Stimulated activated CD4-positive, alpha-beta T cell treated with anti-CD3 and anti-CD28 coated beads, Interleukin-15, amount 100 ng/mL, for 1 hour (primary cell): ENCODE measurements at places on chromosomes 6 and 20.

DNA sequence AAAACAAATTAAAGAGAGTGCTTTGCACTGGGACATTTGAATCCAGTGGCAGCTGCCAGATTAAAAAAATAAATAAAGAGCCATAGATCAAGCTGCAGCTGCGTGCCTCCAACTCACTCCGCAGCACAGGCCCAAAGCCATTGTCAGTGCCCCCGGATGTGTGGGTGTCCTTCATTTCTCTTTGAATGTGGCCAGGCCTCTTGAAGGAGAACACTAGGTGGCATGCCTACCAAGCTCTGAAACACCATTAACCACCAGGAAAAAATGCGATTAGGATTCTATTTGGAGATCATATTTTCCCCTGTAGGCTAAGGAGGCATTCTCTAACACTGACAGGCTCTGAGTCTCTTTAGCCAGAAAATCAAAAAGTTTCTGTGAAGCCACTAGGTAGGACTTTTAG is 549.8 kb downstream of the PRKN start:
- DNase-seq: no peak

DNA sequence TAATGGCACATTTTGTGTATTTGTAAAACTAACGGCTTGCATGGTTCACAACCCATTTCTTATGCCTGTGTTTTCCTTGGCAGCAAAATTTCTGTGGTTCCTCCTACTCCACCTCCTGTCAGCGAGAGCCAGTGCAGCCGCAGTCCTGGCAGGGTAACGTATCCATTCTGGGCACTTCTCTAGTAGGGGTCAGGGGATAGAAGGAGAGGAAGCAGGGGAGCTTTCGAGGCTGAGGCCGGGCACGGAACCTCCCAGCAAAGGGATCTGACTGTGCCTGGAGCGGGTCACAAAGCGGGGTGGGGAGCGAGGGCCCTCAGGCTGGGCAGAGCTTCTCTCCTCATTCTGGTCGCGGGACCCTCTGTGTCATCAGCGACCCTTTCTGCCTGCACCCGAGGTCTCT is 58.4 kb downstream of the SYTL3 start:
- no peak for DNase-seq

DNA sequence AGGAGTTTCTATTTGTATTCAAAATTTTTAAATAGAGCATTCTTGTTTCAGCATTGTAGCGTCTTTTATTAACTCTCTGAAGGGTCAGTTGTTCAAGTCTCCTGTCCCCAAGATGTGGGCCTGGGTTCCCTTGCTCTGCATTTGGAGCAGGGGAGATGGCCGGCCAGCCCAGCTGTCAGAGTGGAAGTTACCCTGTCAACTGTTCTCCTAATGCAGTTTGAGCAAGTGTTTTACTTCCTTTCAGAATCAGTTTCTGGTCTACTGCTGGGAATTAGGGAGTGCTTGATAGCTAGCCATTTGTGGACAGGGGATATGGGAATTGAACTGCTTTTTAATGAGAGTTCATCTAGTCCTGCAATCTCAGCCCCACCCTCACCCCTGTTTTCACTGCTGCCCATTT is 116.6 kb downstream of the QKI start:
- no peak for DNase-seq

DNA sequence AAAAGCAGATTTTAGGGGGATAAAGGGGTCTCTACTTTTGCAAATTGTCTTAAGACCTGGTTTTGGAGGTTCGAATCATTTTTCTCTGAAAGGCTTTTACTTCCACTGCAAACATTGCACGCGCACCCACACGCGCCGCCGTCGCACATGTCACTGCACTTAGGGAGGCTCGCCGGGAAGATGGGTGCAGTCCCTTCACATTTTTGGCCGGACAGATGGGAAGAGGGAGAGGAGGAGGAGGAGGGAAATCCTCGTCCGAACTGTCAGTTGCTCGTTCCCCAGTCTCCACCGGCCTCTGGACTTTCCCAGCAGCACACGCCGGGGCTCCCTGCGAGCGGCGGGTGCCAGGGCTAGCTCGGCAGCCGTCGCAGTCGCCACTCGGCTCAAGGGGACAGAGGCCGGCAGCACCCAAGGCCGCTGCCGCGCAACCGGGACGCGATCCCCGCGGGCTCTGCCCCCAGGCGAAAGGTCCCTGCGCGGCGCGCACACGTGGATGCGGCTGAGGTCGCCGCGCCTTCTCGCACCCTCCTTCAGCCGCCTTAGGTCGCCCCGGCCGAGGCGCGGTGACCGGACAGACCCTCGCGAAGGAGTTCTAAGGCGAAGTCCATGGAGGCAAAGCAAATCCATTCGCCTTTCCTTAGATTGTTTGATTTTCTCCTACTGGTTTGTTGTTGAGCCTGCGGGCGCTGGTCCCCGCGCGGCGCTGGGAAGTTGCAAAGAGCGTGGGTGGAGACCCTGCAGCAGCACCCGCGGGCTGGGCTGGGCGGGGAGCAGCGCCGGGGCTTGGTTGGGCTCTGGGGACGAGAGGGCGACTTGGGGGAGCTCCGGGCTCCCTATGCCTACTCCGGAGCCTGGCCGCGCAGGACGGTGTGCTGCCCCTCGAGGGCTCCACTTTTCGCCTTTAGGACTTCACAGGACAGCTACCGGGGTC is 1.2 kb downstream of the MYB start:
- DNase-seq: peak; percentile 9

DNA sequence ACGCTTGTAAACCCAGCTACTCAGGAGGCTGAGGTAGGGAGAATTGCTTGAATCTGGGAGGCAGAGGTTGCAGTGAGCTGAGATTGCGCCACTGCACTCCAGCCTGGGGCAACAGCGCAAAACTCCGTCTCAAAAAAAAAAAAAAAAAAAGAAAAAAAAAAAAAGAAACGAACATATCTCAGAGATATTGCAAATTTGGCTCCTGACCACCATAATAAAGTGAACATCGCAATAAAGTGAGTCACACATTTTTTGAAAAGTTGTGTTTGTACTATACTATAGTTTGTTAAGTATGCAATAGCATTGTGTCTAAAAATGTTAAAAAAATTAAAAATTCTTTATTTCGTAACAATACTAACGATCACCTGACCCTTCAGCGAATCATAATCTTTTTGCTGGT is 13.3 kb downstream of the RSPH9 start:
- no peak for DNase-seq

- DNase-seq: no peak
Observed at GRCh38 chr20:1034415-1034789, 32.3 kb upstream of the RSPO4 start.

GRCh38 chr6:129513471-129513870 is 196.5 kb downstream of the ARHGAP18 start:
- DNase-seq: no peak

GRCh38 chr20:59731376-59731775 is 127.0 kb downstream of the PHACTR3 start:
- no peak for DNase-seq

GRCh38 chr20:59676126-59676850 is 71.9 kb downstream of the PHACTR3 start:
- no peak for DNase-seq

- no peak for DNase-seq
Observed at GRCh38 chr6:37783856-37784584, 35.5 kb upstream of the ZFAND3 start.

DNA sequence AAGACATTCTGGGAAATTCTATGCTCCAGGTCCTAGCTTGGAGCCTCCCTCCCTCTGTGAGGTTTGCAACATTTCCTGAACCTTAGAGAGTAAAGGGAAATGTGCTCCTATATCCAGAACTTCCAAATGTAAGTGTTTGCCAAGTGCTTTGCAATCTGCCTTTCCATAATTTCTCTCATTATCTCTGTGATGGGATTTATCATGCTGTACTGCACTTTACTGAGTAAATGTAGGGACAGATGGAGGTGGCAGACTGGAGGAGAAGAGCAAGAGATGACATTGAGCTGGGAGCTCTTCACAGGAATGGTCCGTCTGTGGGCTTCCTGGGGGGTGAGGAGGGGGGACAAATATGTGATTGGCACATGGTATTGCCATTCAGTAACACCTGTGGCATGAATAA is 184.3 kb downstream of the SOX4 start:
- no peak for DNase-seq

DNA sequence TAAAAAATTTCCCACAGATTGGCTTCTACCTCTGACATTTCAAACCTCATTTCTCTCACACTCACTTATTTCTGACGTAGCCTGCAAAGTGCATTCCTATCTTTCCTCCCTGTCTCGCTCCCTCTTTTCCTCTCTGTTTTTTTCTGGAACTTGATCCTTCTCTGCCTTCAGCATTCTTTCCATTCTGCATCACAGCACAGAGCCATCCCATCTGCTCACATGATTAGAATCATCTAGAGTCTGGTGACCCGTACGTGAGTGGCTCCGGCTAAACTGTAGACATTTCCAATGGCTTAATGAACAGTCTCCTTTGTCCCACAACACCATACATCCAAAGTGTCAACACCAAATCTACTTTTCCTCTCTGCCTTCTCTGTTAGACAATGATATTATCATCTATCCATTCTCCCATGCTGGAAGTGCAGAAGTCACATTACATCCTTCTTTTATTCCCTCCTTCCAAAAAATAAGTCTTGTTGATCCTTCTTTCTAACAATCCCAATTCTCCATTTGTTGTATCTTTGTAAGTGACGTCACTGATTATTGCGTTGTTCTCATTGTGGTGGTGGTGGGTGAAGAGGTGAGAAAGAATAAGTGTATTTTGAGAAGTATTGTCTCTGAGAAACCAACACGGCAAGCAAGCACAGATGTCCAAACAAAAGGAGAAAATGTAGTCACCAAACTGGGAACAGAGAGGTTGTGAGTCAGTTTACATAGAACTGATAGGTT is 41.6 kb downstream of the OPRM1 start:
- DNase-seq: no peak

DNA sequence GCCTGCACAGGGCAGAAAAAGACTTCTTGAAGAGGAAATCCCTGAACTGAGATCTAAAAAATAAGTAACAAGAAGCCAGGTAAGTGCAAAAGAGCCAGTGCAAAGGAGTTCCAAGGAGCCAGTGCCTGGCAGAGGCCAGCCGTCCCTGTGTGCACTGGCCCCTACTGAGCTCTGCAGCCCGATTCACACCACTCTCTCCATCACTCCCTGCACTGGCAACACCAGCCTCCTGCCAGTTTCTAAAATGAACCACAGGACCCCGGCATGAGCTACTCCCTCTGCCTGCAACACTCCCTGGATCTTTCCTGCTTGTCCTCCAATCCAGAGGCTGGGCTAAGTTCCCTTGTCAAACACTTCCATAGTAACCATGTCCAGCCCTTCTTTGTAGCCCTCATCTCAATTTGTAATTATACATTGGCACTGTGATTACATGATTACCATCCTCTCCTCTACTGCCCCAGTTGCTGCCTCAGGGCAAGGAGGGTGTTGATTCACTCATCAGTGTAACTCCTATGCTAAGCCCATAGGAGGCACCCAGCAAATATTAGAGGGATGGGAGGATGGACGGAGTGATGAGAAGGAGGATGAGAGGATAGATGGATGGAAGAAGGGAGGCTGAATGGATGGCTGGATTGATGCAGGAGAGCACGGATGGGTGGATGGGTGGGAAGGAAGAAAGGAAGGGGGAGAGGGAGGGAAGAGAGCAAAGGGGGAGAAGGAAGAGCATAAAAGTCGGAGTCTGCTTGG is 49.3 kb downstream of the SIRPA start:
- DNase-seq: no peak

- DNase-seq: no peak
Observed at GRCh38 chr20:20580139-20580538, 132.3 kb downstream of the RALGAPA2 start.

GRCh38 chr6:144006736-144007477 is 1.2 kb downstream of the PLAGL1 start:
- no peak for DNase-seq

DNA sequence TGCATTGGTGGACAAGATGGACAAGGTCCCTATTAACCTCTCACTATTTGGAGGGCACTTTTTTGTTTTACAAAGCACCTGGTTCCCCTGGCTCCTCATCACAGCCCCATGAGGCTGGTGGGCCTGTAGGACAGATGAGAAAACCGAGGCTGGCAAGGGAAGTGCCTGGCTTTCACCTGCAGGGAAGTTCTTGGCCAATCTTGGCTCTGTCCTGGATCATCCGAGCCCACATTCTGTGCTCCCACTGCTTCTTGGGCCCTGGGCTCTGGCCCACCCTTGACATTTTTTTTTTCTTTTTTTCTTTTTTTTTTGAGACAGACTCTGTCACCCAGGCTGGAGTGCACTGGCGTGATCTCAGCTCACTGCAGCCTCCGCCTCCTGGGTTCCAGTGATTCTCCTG is 14.7 kb downstream of the SLC13A3 start:
- DNase-seq: no peak

- DNase-seq: no peak
Observed at GRCh38 chr6:109397020-109397419, 14.8 kb upstream of the CD164 start.

DNA sequence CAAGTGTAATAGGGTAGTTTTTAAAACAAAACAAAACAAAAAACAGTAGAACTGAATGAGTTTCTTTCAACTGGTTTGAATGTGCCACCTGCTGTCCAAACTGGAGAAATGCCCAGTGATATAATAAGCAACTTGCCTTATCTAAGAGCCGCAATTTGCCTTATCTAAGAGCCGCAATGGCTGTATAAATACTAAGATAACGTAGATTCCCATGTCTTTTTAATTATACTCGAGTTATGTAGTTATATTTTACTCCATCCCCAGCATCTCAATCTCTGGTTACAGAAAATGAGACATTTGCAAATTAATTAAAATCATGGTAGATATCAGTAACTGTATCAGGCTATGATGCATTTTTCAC is 67.2 kb downstream of the RPP40 start:
- no peak for DNase-seq

DNA sequence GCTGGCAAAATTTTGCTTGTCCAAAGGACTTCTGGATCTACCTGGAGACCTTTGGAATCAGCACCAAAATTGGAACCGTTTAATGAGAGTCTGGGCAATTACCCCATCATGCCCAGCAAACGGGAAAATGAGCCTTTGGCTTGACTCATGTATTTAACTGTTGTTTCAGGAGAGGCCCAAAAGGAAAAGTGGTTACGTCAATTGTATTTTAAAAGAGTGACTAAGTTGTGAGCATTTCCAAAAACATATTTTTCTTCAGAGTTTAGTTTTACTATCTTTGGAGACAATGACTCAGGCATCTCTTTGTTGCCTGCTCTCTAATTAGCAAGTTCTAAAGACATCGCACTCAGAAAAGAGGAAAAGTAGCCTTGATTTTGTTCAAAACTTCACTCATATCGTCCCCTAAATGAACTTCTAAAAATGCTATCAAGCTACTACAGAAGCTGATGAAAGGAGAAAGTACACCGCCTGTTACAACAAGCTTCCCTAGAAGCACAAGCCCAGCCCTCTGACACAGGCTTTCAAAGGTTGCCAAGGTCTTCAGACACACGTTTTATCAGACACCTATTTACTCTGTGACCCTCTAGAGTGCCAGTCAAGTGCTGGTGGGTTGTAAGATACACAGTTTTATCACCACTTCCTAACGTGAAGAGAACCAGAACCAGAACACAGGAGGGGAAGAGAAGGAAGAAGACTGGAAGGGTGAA is 146.2 kb downstream of the TBX18 start:
- DNase-seq: no peak

DNA sequence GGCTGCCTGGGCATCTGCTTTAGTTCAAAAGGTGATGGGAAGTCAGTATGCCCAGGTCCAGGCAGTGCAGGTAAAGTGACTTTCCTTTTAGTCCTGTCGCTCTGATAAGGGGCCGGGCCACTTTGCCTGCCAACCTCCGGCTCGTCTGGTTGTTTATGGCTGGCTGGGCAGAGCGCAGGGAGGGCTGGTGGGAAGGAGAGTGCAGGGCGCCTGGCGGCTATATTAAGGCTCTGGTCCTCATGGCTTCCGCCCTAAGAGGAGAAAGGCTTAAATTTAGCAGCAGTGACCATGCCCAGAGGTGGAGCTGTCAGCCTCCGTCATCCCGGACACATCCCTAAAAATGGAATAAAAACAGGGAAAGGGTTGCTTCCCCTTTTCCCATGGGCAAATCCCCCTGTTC is 14.6 kb downstream of the GATA5 start:
- DNase-seq: no peak

GRCh38 chr20:2894221-2894620 is 20.9 kb downstream of the PTPRA start:
- no peak for DNase-seq
